ENCODE measurements at places on chromosomes 7 and 10. TPM values are rescaled to one million over a fixed set of nuclear protein-coding genes. Genes with fewer than 3 reads are reported as not detected.

Gene CLEC2L
- not detected for total RNA-seq

Gene ASIC3
- total RNA-seq: 16.8 TPM

Gene ACTL6B
- total RNA-seq: not detected

Gene PAPOLB
- not detected for total RNA-seq

Gene TFEC
- total RNA-seq: 1.6 TPM

Gene BMPER
- total RNA-seq: not detected

Gene WDFY4
- total RNA-seq: 0.33 TPM

Gene HOXA7
- total RNA-seq: not detected

Gene ADAP1
- 5.0 TPM for total RNA-seq

Gene TEX36
- total RNA-seq: not detected

Gene CYP2E1
- 2.2 TPM for total RNA-seq

Gene GRID1
- not detected for total RNA-seq

Gene WNT8B
- total RNA-seq: not detected

Gene ANKRD30A
- total RNA-seq: not detected

Gene TMEM229A
- total RNA-seq: not detected

Gene KLHL7
- total RNA-seq: 22.8 TPM

Data from naive thymus-derived CD4-positive, alpha-beta T cell (primary cell).